ENCODE measurements at places on chromosomes 5 and 9. TPM values are rescaled to one million over a fixed set of nuclear protein-coding genes. Genes with fewer than 3 reads are reported as not detected.

- no peak for DNase-seq
Measured at GRCh38 chr5:62828742-62829603, 250.4 kb downstream of the LRRC70 start.

GRCh38 chr5:931570-932145, 39.0 kb downstream of the TRIP13 start:
- DNase-seq, result no peak

- no peak for DNase-seq
Measured at GRCh38 chr9:113416149-113416721, 5.7 kb downstream of the C9orf43 start.

GRCh38 chr5:181224390-181225229, 1.5 kb downstream of the TRIM41 start:
- DNase-seq, result no peak

GRCh38 chr9:106404137-106404536, 458.8 kb upstream of the ZNF462 start:
- no peak for DNase-seq

- no peak for DNase-seq
Measured at GRCh38 chr5:72630081-72630480, 122.9 kb upstream of the ZNF366 start.

DNA sequence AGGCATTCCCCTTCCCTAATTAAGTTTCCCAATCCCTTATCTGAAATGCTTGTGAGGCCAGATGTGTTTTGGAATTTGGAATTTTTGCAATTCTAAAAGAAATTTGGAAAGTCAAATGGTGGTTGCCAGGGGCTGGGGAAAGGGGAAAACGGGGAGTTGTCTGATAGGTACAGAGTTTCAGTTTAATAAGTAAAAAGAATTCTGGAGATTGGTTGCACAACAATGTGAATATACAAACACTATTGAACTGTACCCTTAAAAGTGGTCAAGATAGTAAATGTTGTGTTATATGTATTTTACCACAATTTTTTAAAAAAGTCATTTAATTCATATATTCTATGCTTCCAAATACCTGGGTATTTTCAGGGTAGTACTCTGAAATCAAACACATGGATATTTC, 154.5 kb downstream of the ADAMTS12 start:
- no peak for DNase-seq

GRCh38 chr5:58505971-58506640, 14.9 kb downstream of the GAPT start:
- DNase-seq, result no peak

DNA sequence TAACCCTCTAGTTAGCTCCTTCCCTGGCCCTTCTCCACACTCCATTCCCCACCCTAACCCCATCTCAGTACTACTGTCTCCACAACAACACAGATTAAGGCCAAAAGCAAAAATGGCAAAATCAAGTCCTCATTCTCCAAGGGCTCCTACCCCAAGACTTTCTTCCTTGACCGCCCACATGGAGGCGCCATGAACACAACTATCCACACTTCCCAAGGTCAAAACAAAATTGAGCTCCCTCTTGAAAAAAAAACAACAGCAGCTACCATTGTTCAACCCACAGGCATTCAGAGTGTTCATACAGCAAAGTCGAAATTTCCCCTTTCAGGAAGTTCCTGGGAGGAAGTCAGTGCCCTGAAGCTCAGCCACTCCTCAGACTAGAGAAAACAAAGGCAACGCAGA, 54.4 kb downstream of the GNAQ start:
- peak; percentile 74 for DNase-seq

The EIF4E1B gene
- total RNA-seq, result not detected

The GAPT gene
- not detected for total RNA-seq

The RGS7BP gene
- 0.09 TPM for total RNA-seq
